ENCODE measurements at places on chromosomes 1 and 21. TPM values are rescaled to one million over a fixed set of nuclear protein-coding genes. Genes with fewer than 3 reads are reported as not detected.

The LCE1A gene
- total RNA-seq: not detected

The HSPA6 gene
- total RNA-seq: 0.58 TPM

- DNase-seq: no peak
These were observed 95.1 kb upstream of the ESRRG start for GRCh38 chr1:216818284-216818683.

The SLAMF8 gene
- total RNA-seq: 1.7 TPM

- no peak for DNase-seq
These were observed 225.3 kb upstream of the B3GALT2 start for GRCh38 chr1:193411714-193412113.

DNA sequence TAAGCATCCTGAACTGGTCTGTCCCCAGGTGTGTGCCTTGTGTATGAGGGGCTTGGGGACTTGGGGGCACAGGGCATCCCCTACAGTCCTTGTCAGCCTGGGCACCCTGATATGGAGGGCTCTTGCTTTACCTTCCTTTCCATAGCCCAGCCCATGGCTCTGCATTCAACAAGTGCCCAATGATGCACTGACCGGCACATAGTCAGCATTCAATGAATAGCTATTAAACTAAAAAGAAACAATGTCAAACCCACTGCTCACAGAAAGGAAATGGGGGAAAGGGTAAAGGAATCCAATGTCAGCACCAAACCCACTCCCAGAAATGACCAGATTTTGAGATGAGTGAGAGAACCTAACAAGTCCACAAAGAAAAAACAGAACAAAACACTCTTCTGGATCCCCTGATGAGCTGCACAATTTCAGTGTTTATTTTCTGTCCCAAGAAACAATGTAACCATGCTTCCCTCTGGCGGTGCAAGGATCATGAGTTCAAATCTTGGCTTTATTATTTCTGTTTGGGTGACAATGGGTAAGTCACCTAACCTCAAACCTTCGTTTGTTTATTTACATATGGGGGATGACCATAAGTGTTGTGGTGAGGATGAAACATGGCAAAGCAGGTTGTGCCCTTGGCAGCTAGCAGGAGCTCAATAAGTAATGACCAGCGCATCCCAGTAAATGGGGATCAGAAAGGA is 22.0 kb downstream of the SYT6 start:
- DNase-seq: no peak

GRCh38 chr1:112219267-112219666 is 176.7 kb upstream of the CTTNBP2NL start:
- DNase-seq: no peak

DNA sequence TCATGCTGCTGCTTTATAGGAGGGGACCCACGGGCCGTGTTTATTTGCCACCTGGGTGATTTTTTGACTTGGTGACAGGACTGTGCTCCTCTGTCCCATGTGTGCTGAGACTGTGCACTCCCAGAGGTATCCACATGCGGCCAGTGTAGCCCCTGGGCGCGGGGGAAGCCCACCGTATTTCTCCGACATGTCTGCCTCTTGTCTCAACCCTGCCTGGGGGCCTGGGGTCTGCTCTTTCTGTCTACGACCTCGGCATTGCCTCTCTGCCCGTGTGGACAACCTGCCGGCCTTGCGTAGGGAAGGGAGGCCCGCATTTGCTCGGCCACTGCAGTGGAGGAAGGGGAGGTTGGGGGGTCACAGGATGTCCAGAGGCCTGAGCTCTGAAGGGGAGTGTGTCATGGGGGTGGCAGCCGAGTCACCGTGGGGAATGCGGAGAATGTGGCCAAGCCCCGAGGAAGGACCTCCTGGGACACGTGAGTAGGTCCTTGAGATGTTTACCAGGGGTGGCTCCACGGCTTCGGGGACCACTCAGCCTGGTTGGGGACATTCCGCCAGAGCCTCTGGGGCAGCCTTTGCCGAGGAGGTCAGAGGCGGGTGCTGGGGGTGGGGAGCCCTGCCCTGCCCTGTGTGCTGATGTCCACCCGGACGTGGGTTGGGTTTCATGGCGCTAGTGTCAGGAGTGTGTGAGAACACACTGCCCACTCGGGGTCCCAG is 11.0 kb downstream of the PRKCZ start:
- DNase-seq: no peak

GRCh38 chr1:165845992-165846748 is 18.8 kb downstream of the UCK2 start:
- no peak for DNase-seq

- DNase-seq: no peak
These were observed 13.7 kb upstream of the C1orf21 start for GRCh38 chr1:184373155-184373554.

The CFAP107 gene
- total RNA-seq: not detected
